ENCODE measurements at places on chromosomes 12 and 14.

DNA sequence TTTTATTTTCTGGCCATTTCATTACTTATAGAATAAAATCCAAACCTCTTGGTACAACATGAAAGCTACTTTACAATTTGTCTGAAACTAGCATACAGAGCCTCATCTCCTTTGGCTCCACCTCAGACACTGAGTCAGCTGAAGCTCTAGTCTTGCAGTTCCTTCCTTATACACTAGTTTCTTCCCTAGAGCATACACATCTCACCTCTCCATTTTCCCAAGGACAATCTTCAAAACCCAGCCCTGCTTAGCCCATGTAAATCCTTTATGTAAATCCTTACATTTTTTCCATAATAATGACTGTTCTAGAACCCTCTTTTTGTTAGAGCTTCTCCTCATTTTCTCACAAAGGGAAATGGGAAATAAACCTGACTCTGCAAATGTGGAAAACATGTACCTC lies 463.4 kb downstream of the SLC16A7 start:
- H3K4me3 ChIP-seq: no peak overlapping the region
- H3K4me1 ChIP-seq: no peaks in the 10 kb centered on the region
- no peak overlapping the region for H3K27ac ChIP-seq
- H3K36me3 ChIP-seq: no peaks in the 10 kb centered on the region
- DNase-seq: no peak

- H3K27ac ChIP-seq: no peak overlapping the region
- H3K4me1 ChIP-seq: peaks cover 27% of the 10 kb centered on the region
- no peak overlapping the region for H3K4me3 ChIP-seq
- H3K36me3 ChIP-seq: no peaks in the 10 kb centered on the region
- peaks cover 2% of the 10 kb centered on the region for H3K27me3 ChIP-seq
Observed at GRCh38 chr14:73792481-73792880, 59.1 kb upstream of the PTGR2 start.

DNA sequence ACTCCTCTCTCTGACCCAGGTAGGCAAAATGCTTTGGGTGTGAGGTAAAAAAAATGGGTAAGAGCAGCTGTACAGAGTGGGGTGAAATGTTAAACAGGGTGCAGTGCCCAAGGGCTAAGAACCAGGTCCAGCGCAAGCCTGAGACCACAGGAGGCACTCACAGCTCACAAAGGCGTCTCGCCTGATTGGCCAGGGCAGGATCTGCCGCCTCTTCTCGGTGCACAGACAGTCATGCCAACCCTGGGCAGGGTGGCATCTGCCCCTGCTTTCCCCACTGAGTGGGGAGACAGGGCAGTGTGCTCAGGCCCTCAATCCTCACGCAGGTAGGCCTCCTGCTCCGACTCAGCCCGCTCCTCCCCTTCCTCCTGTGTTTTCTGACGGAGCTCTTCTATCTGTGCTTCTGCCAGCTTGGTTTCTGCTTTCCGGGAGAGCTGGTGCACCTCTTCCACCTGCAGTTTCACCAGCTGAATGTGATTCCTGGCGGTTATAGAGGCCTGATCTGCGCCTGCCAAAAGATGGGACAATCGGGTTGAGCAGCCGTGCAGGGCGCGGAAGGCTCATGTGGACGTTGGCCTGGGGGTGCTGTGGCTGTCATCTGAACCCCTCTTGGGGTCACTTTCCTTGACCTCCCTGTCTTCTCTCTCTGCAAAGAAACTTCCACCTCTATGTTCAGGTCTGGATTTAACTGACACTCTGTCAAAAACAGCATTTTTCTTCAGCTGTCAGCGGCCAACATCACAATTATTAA lies 4.7 kb downstream of the B3GNT4 start:
- no peak for DNase-seq
- peaks cover 18% of the 10 kb centered on the region for H3K4me1 ChIP-seq
- no peak overlapping the region for H3K4me3 ChIP-seq
- H3K36me3 ChIP-seq: peaks cover 66% of the 10 kb centered on the region
- peaks cover 24% of the 10 kb centered on the region for H3K27me3 ChIP-seq

DNA sequence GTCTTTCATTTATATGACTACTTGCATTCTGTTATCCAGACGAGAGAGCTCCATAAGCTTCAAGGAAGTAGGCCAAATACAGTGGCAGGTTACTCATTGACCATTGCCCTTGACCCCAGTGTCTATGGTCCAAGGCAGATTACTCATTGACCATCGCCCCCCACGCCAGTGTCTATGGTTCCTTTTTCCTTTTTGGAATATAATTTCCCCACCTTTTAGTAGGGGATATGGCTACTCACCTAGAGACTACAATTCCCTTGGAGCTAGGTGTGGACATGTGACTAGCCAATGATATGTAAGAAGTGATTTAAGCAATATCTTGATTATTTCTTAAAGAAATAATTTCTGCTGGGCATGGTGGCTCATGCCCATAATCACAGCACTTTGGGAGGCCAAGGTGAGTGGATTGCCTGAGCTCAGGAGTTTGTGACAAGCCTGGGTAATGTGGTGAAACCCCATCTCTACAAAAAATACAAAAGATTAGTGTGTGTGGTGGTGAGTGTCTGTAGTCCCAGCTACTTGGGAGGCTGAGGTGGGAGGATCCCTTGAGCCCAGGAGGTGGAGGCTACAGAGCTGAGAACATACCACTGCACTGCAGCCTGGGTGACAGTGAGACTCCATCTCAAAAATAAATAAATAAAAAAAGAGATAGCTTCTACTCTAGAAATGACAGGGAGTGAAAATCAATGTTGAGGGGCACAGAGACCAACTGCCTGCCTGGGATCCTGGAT lies 32.6 kb downstream of the SIX4 start:
- H3K4me1 ChIP-seq: no peaks in the 10 kb centered on the region
- DNase-seq: no peak
- no peak overlapping the region for H3K27ac ChIP-seq
- no peaks in the 10 kb centered on the region for H3K27me3 ChIP-seq
- H3K4me3 ChIP-seq: no peak overlapping the region
- H3K36me3 ChIP-seq: no peaks in the 10 kb centered on the region

DNA sequence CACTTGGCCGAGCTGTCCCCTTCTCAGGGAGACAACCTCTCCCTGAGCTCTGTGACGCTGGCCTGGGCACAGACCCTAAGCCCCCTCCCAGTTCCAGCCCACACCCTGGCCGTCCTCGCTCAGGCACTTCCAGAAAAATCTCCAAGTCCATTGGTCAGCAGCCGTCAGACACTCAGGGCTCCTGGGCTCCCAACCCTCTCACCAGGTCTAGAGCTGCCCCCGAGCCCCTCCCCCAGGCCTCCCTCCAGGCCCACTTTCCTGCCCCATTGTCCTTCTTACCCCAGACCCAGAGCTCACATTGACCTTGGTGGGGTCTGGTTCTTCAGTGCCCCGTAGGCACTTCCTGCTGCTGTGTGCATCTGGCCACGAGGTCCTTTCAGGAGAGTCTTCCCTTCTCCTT lies 249.3 kb upstream of the RTL1 start:
- no peak for DNase-seq
- H3K4me1 ChIP-seq: peaks cover 9% of the 10 kb centered on the region
- H3K36me3 ChIP-seq: no peaks in the 10 kb centered on the region
- H3K4me3 ChIP-seq: no peak overlapping the region

- H3K36me3 ChIP-seq: no peaks in the 10 kb centered on the region
- H3K4me3 ChIP-seq: no peak overlapping the region
- H3K4me1 ChIP-seq: no peaks in the 10 kb centered on the region
- no peak for DNase-seq
- H3K27me3 ChIP-seq: no peaks in the 10 kb centered on the region
Observed at GRCh38 chr14:47332939-47333338, 342.5 kb downstream of the MDGA2 start.

GRCh38 chr12:1529862-1530591 lies 64.4 kb downstream of the FBXL14 start:
- peaks cover 22% of the 10 kb centered on the region for H3K4me1 ChIP-seq
- H3K4me3 ChIP-seq: peak overlapping the region; percentile 21
- H3K27me3 ChIP-seq: peaks cover 34% of the 10 kb centered on the region
- H3K36me3 ChIP-seq: no peaks in the 10 kb centered on the region

- peaks cover 6% of the 10 kb centered on the region for H3K36me3 ChIP-seq
- no peak for DNase-seq
- no peaks in the 10 kb centered on the region for H3K27me3 ChIP-seq
- no peak overlapping the region for H3K4me3 ChIP-seq
Observed at GRCh38 chr12:89622115-89622514, 86.5 kb downstream of the ATP2B1 start.

DNA sequence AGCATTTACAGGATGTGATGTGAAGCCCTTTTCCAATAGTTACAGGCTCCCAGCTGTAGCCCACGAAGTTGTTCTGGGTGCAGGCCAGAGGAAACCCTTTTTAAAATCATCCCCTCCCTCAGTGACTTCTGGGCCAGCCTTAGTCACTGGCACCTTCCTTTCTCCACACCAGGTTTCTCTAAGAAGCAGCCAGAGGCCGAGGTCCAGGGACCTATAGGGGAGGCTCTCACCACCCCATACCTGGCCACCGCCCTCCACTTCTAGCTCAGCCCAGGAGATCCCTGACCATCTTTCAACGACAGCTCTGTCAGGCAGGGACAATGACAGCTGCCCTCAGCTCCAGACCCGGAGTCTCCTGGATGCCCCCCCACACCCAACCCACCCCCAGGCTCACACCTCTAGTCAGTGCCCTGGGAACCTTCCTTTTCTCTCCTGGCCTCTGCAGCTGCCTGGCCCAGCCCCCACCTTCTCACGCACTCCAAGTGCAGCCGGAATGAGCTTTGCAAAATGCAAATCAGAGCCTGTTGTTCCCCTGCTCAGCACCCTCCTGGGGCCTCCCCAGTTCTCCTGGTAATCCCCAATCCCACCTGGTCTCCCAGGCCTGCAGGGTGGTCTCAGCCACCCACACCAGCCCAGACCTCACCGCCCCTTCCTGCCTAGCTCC lies 46.7 kb downstream of the TESC start:
- H3K4me3 ChIP-seq: no peak overlapping the region
- DNase-seq: no peak
- H3K4me1 ChIP-seq: peaks cover 11% of the 10 kb centered on the region
- peaks cover 2% of the 10 kb centered on the region for H3K27me3 ChIP-seq
- H3K36me3 ChIP-seq: peaks cover 3% of the 10 kb centered on the region
- H3K27ac ChIP-seq: no peak overlapping the region

- H3K4me3 ChIP-seq: no peak overlapping the region
- no peak for DNase-seq
- no peaks in the 10 kb centered on the region for H3K4me1 ChIP-seq
- no peaks in the 10 kb centered on the region for H3K27me3 ChIP-seq
- no peak overlapping the region for H3K27ac ChIP-seq
Observed at GRCh38 chr14:84792722-84793410, 737.1 kb upstream of the FLRT2 start.

DNA sequence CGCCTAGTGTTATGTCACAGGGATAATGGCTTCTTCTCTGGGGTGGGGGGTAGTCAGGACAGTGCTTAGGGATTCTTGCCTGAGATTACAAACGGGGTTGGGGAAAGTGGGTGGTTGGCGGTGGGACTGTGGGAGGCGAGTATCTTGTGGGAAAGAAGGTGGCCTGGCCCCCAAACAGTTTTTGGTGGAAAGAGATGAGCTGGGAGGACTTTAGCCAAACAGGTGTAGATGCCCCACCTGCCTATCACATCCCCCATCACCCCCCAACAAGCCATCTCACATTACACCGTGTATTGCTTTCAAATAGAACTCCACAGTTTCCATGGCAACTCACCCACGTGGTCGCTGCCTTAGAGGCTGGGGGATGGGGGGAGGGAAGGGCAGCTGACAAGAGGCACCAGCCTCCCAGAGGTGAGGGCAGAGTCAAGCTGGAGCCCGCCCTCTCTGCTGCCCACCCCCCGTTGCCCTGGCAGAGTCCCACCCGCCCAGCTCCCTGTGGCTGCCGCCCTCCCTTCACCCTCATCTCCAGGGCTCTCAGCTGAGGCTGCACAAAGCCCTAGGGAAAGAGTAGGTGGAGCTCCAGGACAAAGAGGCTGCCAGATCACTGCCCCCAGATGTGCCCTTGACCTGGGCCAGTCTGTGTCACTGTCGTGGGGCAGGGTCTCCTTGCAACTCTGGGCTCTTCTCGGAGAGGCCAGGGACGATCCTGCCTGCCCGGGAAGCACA lies 98.3 kb downstream of the LRRC74A start:
- H3K27me3 ChIP-seq: no peaks in the 10 kb centered on the region
- DNase-seq: peak; percentile 82
- H3K27ac ChIP-seq: peak overlapping the region; percentile 75
- peaks cover 94% of the 10 kb centered on the region for H3K4me1 ChIP-seq

DNA sequence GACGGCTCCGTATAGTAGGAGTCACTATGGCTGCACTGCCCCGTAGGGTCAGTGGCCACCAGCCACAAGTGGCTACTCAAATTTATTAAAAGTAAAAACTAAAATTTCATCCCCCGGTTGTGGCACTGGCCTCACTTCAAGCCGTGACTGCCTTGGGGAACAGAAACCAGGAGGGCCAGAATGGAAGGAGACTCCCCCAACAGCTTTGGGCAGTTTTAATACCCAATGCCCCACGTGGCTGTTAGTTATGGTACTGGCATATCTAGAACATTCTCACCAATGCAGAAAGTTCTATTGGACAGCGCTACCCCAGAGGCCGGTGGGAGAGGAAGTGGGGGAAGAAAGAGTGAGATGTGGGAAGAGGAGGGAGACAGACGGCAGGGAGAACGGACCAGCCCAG lies 6.2 kb downstream of the NCOR2 start:
- no peak overlapping the region for H3K4me3 ChIP-seq
- peaks cover 76% of the 10 kb centered on the region for H3K4me1 ChIP-seq
- H3K36me3 ChIP-seq: peaks cover 21% of the 10 kb centered on the region
- no peak overlapping the region for H3K27ac ChIP-seq
- no peaks in the 10 kb centered on the region for H3K27me3 ChIP-seq
- DNase-seq: no peak

GRCh38 chr12:43444940-43445564 lies 107.0 kb downstream of the ADAMTS20 start:
- H3K36me3 ChIP-seq: no peaks in the 10 kb centered on the region
- H3K4me3 ChIP-seq: no peak overlapping the region
- no peak for DNase-seq
- no peaks in the 10 kb centered on the region for H3K27me3 ChIP-seq
- no peaks in the 10 kb centered on the region for H3K4me1 ChIP-seq

DNA sequence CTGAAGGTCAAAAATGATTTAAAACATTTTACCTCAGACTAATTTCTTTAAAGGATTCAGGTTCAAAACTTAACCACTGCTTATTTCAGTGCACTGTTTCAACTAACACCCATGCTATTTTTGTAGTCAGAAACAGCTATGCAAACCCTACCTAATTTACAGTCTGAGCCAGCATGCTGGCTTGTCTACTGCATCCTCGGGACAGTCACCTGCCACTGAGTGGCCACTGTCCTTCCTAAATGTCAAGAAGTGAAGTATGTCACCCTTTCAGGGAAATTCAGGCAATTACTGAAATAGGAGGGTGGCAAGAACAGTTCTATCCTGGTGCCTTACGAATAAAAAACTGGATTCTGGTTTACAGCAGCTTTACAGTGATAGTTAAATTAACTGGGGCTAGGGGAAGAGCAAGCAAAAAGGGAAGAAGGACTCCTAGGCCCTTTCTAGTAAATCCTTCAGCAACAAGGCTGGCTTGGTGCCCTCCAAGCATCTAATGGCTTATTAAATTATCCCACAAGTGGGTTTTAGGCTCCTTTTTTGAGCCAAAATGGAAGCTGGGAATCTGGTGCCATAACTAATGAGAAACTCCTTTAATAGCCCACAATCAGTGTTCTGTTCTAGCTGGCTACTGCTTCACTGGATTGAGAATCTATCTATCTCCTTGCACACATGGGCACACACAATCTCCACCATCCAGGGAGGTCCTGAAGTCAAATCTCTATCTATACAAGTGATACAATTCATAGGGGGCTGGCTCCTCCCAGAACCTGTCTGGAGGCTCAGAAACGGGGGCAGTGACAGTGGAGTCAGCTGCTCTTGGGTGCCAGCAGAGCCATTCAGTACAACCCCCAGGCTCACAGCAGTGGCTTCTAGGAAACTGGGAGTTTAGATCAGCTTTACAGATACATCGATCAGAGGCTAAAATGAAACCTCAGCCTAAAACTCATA lies 43.4 kb downstream of the SH2B3 start:
- H3K36me3 ChIP-seq: peaks cover 64% of the 10 kb centered on the region
- H3K27ac ChIP-seq: no peak overlapping the region
- H3K4me1 ChIP-seq: peaks cover 58% of the 10 kb centered on the region
- no peaks in the 10 kb centered on the region for H3K27me3 ChIP-seq
